Brain (organoid and tissue), 16 donors: ENCODE measurements at places on chromosomes 3 and 15.
A peak's percentile ranks its signal among the peaks of the same experiment; 100 is the strongest.

GRCh38 chr3:76415384-76415783 lies 624.5 kb upstream of the ROBO2 start:
- DNase-seq = no peak

GRCh38 chr3:196142202-196142956 lies 60.5 kb upstream of the TFRC start:
- DNase-seq = no peak

- DNase-seq = no peak
Measured at GRCh38 chr15:85047271-85047948, 65.8 kb downstream of the PDE8A start.

GRCh38 chr3:197600796-197601565 lies 45.2 kb upstream of the BDH1 start:
- no peak for DNase-seq

- DNase-seq = no peak
Measured at GRCh38 chr15:98433856-98434255, 214.5 kb upstream of the IGF1R start.

DNA sequence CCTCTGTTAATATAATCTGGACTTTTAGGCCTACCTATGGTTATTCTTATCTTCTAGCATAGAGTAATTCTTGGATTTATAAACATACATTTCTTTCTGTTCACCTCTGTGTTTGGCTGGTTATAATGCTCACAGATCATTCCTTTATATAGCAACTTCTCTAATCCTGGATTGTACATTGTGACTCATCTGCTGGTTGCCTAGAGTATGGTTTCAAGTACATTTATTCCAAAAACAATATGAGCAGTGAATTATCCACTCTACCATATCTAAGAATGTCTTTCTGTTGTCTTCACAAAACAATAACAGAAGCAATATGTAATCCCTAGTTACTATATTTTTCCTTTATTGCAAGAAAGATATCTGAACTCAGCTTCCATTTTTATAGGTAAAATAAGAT lies 35.3 kb downstream of the FSIP1 start:
- no peak for DNase-seq

DNA sequence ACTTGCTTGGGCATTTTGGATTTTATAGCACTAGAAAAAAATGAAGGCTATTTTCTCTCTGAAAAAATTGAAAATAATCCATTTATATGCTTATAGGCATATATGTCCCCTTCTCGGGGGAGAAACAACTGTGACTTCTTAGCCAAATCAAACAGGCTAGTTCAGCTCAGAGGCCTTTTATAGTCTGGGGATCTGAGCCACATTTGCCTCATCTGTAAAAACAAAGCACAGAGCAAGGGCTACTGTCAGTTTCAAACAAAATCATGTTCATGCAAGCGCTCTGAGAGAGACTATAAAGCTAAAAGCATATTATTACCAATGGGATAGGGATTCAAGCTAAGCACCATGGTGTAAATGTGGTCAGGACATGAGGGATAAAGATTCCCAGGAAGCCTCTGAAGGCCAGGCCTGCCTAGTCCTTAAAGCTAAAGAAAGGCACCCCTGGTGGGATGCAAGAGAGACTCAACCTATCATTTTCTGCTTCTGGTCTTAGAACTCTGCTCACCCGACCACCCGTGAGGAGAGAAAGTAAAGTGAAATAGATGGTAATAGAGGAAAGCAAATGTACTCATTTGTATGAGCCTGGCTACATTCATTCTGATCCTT lies 51.0 kb upstream of the IL12A start:
- DNase-seq = no peak

DNA sequence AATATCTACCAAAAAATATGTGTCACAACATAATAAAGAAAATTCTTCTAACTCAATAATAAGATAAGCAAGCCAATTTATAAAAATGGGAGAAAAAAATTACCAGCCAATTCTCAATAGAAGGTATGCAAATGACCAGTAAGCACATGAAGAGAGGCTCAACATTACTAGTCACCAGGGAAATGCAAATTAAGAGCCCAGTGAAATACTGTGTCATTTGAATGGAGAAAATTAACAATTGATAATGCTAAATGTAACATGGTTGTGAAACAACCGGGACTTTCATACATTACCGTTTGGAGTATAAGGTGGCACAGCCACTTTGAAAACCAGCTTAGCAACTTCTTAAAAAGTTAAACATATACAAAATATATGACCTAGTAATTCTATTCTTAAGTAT lies 460.7 kb downstream of the IGSF11 start:
- no peak for DNase-seq

DNA sequence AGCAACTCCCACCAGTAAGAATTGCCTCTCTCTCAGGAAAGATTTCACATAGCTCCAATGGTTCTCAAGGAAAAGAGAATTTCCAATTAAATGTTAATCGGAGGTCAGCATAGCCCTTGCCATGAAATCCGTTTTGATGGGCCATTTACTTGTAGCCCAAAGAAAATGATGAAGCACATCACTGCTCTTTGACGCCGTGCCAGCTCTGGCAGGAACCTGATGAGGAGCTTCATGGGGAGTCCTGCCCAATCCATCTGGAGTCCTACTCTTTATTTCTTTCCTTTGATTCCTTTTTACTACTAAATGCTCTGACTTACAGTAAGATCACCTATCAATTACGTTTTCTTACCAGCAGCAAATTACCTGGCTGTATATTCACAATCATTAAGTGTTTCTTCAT lies 84.7 kb downstream of the FGF12 start:
- DNase-seq = peak; percentile 62

- no peak for DNase-seq
Measured at GRCh38 chr3:25610779-25611178, 53.9 kb downstream of the TOP2B start.

- no peak for DNase-seq
Measured at GRCh38 chr3:172707967-172708366, 2.9 kb downstream of the NCEH1 start.

- no peak for DNase-seq
Measured at GRCh38 chr15:33971811-33972210, 3.5 kb downstream of the CHRM5 start.

- DNase-seq = no peak
Measured at GRCh38 chr3:120182613-120183511, 88.6 kb upstream of the GSK3B start.

DNA sequence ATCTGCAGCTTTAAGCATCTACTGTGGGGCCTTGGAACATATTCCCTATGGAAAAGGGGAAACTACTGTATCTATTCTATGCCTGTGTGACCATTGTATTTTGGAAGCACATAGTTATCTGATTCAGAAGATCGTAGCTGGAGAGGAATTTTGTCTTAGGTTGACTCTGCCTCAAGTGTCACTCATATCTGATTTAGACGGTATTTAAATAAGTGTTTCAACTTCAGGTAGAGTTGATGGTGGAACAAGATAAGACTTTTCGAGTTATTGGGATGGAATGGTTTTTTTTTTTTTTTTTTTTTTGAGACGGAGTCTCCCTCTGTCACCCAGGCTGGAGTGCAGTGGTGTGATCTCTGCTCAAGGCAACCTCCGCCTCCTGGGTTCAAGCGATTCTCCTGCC lies 8.9 kb upstream of the DENND6A start:
- no peak for DNase-seq

GRCh38 chr3:167861649-167862048 lies 126.1 kb downstream of the SERPINI1 start:
- DNase-seq = no peak

DNA sequence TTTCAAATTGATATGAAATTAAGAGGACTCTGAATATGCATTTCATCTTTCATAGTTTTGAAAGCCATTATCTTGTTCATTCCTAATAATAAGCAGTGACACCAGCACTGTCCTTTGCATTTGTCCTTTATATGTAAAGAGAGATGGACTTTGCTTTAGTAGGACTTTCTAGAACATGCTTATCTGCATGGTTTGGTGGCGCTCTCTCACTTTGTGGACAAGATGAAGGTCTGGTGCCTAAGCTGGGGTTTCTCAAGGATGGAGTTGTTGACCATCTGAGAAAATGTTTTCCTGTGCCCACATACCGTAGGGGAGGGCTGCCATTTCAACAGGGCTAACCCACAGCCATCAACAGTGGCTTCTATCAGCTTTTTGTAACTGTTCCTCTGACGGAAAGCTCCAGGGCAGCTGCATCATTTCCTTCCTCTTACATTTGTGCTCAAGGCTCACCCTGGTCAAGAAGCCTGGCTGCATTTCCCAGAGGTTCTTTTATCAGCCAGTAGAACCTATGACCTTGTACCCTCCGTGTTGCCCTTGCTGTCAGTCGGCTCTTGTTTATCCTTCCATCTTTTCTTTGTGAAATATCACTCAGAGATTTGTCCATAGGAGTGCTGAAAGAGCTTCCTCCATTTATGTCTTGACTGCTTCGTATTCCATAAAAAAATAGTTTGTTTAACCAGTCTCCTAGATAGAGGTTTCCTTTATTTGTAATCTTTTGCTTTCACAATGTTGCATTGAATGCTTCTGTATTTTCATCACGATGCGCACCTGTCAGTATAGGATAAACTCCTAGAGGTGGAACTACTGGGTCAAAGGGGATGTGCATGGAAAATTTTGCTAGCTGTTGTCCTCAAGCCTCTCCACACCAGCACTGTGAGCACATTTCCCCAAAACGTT lies 44.6 kb downstream of the ABHD2 start:
- DNase-seq = no peak
